ENCODE measurements at places on chromosomes 1 and 21.

GRCh38 chr1:221708987-221709386 lies 32.9 kb downstream of the DUSP10 start:
- DNase-seq = peak; percentile 40

DNA sequence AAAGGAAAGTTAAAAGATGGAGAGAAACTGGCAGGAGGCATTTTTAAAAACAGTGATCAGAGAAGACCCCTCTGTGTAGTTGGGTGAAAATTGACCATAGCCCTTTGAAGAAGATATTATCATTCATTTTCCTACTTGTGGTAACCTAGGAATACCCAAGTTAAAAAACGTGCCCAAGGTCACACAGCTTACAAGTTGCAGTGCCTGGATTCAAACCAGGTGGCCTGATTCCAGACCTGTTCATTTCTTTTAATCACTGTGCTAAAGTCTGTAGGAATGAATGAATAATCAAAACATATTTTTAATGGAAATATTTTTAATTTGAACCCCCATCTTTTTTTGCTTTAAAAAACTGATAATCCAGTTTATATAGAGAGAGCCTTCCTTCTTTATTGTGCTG lies 35.6 kb downstream of the MARK1 start:
- no peak for DNase-seq

- DNase-seq = no peak
These were observed 57.0 kb downstream of the SASS6 start for GRCh38 chr1:100075773-100076172.

DNA sequence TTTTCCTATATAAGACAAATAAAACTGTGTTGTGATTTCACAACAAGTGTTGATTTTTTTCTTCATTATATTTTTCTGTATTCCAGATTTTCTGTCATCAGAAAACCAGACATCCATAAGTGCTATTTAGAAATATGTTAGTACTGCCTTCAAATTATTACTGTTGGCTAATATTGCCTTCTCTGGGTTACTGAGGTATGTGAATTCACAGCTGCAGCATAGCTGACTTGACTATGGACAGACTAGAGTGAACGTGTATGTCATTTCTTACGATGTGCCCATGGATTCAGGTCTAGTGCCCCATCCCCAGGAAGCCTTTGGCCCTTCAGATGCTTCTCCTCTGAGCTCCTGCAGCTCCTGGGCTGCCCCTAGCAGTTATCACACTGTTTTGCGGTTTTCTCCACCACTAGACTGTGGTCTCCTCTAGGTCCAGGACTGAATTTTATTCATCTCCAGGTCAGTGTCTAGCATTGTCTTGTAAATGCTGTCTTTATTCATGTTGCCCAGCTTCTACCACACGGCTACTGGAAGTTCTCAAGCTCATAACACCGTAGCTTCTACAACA lies 118.5 kb downstream of the FGGY start:
- no peak for DNase-seq

DNA sequence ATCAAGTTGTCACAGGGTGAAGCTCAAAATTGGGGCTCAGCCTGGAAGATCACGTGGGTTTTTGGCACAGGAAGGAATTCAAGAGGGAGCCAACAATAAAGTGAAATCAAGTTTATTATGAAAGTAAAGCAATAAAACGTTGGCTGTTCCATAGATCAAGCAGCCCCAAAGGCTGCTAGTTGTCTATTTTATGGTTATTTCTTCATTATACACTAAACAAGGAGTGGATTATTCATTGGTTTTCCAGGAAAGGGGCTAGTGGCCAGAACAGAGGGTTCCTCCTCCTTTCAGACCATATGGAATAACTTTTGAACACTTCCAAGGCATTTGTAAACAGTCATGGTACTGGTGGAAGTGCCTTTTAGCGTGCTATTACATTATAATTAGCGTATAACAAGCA lies 723.5 kb upstream of the ADAMTS5 start:
- DNase-seq = no peak

DNA sequence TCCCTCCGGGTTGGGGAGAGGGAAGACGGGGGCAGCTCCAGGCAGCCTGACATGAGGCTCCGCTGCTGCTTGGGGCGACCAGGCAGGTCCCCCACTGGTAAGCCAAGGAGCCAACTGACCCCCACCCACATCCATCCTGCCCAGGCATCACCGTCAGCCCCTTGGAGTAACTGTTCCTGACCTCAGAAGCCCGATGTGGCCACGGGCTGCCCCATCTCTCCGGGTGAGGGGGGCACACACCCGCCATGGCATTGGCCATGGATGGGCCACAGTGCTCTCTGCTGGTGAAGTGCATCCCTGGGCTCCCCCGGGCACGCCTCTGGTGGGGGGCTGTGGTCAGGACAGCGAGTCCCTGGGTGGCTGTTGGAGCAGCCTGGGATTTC lies 100.0 kb downstream of the CRYAA start:
- DNase-seq = no peak

- DNase-seq = no peak
These were observed 109.9 kb downstream of the LYPLAL1 start for GRCh38 chr1:219283541-219283940.

DNA sequence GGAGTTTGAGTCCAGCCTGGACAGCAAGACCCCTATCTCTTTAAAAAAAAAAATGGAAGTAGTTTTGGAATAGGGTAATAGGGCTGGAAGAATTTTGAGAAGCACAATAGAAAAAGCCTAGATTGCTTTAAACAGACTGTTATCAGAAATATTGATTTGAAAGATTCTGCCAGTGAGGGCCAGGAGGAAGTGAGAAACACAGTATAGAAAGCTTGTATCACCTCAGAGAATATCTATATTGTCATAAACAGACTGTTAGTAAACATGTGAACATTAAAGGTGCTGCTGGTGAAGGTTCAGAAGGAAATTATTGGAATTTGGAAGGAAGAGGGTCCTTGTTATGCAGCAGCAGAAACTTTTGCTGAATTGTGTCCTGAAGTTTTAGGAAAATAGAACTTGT lies 24.8 kb upstream of the PSEN2 start:
- DNase-seq = no peak

- no peak for DNase-seq
These were observed 230.5 kb downstream of the SPATA17 start for GRCh38 chr1:217861658-217862057.

DNA sequence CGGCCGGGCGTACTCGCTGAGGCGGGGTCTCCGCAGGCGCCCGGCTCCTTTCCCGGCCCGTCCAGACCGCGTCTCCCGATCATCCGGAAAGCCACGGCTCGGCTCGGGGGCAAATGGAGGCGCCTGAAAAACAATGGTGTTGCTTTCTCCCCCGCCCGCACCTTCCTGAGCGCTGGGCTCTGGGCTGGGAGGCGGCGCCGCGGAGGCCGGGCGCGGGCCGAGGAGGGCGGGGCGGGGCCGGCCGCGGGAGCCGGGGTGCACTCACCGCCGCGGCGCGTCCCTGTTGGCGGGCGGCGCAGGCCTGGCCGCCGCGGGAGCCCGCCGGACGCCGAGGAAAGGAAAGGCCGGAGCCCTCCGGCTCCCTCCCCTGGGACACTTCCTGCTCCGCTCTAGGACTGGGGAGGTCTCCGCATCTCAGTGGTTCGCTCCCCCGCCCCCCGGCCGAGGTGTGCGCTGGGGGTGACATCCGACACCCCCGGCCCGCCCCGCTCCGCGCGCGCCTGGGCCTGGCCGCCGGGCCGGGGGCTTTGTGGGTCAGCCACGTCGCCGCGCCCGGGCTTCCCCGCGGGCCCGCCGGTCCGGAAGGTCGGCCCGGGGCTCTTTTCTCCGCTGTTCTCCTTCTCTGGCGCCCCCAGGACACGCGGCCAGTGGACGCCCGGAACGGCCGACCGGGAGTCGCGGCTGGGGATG lies at the start of gene ZNF496:
TSS of gene ZNF496 (minus strand) at position 343 of the 690 bp plus-strand sequence. CDS start 2,289 bp downstream, outside the sequence.
- peak; percentile 89 for DNase-seq

GRCh38 chr1:110783292-110783918 lies 89.5 kb upstream of the CD53 start:
- peak; percentile 48 for DNase-seq

DNA sequence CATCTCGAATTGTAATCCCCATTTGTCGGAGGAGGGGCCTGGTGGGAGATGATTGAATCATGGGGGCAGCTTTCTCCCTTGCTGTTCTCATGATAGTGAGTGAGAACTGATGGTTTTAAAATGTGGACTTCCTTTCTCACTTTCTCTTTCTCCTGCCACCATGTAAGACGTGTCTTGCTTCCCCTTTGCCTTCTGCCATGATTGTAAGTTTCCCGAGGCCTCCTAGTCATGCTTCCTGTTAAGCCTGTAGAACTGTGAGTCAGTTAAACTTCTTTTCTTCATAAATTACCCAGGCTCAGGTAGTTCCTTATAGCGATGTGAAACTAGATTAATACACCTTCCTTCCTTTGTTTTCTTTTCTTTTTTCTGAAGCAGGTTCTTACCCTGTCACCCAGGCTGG lies 13.9 kb downstream of the DNAJC6 start:
- DNase-seq = no peak

DNA sequence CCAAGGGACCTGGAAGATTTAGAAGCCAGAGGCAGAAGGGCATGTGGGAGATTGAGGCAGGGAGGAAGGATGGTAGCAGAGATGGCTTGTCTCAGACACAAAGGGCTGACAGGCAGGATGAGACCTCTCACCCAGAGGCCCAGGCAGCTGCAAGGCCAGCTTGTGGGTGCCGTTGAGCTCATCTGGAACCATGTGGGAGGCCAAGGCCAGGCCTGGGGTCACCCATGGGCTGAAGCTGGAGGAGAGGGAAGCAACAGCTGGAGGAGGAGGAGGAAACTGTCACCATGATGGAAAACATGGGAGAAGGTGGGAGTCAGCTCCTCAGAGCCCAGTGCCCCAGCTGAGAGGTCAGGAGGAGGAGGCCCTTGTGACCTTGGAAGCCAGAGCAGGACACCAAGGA lies 6.4 kb downstream of the CRABP2 start:
- DNase-seq = no peak

- DNase-seq = no peak
These were observed 1579.9 kb downstream of the MRPL39 start for GRCh38 chr21:24027396-24027795.

DNA sequence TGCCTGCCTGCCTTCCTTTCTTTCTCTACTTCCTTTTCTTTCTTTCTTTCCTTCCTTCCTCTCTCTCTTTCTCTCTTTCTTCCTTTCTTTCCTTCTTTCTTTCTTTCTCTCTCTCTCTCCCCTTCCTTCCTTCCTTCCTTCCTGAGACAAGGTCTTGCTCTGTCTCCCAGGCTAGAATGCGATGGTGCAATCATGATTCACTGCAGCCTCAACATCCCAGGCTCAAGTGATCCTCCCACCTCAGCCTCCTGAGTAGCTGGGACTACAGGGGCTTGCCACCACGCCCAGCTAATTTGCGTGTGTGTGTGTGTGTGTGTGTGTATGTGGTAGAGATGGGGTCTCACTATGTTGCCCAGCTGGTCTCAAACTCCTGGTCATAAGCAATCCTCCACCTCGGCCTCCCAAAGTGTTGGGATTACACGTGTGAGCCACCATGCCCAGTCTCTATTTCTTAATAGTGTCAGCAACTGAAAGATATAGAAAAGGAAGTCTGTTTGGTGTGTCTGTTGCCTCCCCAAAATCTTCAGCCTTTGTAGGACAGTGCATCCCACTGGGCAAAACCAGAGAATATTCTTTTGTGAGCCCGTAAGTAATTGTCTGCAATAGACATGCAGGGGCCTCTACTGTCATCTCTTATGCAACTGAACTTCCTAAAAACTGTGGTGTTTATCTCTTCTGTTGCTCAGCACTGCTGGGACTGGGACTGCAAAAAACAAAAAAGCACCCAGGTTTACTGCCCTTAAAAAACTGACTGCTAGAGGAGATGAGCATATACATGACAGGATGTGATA lies 20.9 kb upstream of the RAB4A start:
- no peak for DNase-seq

GRCh38 chr1:202011994-202012393 lies 1.6 kb downstream of the ELF3 start:
- no peak for DNase-seq
